Left forelimb (tissue), 1 donor: ENCODE measurements at places on chromosomes 7 and 10.

GRCh38 chr7:38229884-38230642 lies 43.4 kb downstream of the TARP start:
- no peak for DNase-seq

GRCh38 chr10:99368646-99369045 lies 39.5 kb downstream of the CNNM1 start:
- no peak for DNase-seq

- DNase-seq = no peak
These were observed 101.9 kb upstream of the ARHGAP21 start for GRCh38 chr10:24825551-24825950.

GRCh38 chr10:16297642-16298041 lies 139.2 kb upstream of the PTER start:
- no peak for DNase-seq

- no peak for DNase-seq
These were observed 1066.7 kb downstream of the CNTNAP2 start for GRCh38 chr7:147183276-147183675.
